Breast epithelium (tissue), 4 donors: ENCODE measurements at places on chromosomes 13 and 19. TPM values are rescaled to one million over a fixed set of nuclear protein-coding genes. Genes with fewer than 3 reads are reported as not detected.

Gene PRX
- total RNA-seq = 9.1 TPM

Gene ONECUT3
- total RNA-seq = not detected

DNA sequence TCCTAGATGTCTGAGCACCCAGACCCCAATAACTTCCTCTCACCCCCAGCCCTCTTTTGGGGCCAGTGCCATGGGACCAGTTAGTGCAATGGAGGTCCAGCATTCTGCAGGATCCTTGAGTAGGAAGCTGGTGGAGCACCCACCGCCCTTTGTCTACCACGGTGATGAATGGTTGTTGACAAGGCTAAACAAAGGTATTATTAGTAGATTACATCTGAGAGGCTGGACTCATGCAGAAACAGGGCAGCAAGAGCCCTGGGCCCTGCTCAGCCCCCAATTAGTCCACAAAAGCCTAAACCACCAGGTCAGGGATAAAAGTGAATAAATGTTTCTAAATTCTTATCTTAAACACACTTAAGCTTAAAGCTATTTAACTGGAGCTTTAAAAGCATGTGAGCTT is 196.5 kb upstream of the TSHZ3 start:
- H3K4me3 ChIP-seq = no peak overlapping the region
- no peaks in the 10 kb centered on the region for H3K4me1 ChIP-seq
- H3K36me3 ChIP-seq = no peaks in the 10 kb centered on the region
- no peak overlapping the region for H3K27ac ChIP-seq

GRCh38 chr13:28001837-28002473 is 13.5 kb upstream of the URAD start:
- no peak for DNase-seq
- no peak overlapping the region for H3K4me3 ChIP-seq
- H3K4me1 ChIP-seq = no peaks in the 10 kb centered on the region
- no peaks in the 10 kb centered on the region for H3K36me3 ChIP-seq

Gene CACNG6
- not detected for total RNA-seq

Gene ZNF729
- not detected for total RNA-seq

Gene NALCN
- total RNA-seq = 12.1 TPM

Gene DNAJC15
- total RNA-seq = 14.4 TPM

Gene ENOX1
- total RNA-seq = 2.0 TPM

- H3K27ac ChIP-seq = no peak overlapping the region
- no peak for DNase-seq
- H3K36me3 ChIP-seq = no peaks in the 10 kb centered on the region
- no peaks in the 10 kb centered on the region for H3K27me3 ChIP-seq
- no peak overlapping the region for H3K4me3 ChIP-seq
- H3K4me1 ChIP-seq = no peaks in the 10 kb centered on the region
Observed at GRCh38 chr13:50969691-50970090, 60.1 kb downstream of the RNASEH2B start.

Gene FCER2
- 0.29 TPM for total RNA-seq

DNA sequence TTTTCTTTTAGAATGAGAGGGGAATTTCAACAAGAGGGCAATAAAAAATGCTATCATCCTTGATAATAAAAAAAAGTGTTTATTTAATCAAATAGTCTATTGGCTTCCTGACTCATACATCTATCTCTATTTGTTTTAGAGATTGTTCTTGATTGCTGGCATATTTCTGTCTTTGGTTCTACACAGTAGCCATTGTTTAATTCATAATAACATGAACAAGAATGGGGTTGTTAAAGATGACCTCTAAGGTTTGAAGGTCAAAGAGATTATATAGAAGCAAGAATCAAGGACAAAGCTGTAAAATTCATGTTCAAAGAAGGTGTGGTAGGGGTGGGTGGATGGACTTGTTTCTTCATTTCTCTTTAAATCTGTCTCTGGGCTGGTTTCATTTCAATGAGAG is 166.0 kb upstream of the KLF12 start:
- no peaks in the 10 kb centered on the region for H3K27me3 ChIP-seq
- DNase-seq = no peak
- H3K27ac ChIP-seq = no peak overlapping the region
- no peak overlapping the region for H3K4me3 ChIP-seq

Gene IL17D
- 2.0 TPM for total RNA-seq

DNA sequence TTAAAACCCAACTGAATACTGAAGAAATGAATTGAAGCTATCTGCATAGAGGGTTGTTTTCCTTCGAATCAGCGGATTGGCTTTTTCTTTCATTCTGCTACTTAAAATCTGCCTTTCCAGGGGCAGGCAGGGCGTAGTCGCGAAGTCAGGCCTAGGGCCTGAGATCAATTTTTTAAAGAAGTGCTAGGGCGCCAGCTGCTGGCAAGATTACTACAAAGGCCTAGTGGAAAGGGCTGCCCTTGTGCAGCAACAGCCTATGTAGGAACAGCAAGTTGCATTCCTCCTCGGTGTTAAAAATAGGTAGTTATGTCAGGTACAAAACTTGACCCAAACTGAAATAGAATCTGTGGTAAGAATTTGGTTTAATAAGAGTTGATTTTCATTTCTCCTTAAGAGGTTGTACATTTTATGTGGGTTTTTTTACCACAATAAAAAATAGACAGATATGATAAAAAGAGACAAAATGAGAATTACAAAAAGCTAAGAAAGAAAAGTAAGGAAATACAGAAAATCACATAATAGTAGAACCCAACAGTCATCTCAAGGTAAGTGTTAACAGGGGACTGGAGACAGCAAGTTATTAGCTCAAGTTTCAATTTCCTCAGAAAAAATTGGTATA is 9.5 kb upstream of the URAD start:
- no peaks in the 10 kb centered on the region for H3K4me1 ChIP-seq
- no peak overlapping the region for H3K27ac ChIP-seq
- DNase-seq = no peak

Gene DNMT1
- total RNA-seq = 55.1 TPM

GRCh38 chr19:50551034-50551714 is 17.1 kb downstream of the LRRC4B start:
- no peak for DNase-seq
- peak overlapping the region; percentile 43 for H3K27ac ChIP-seq
- H3K27me3 ChIP-seq = no peaks in the 10 kb centered on the region

DNA sequence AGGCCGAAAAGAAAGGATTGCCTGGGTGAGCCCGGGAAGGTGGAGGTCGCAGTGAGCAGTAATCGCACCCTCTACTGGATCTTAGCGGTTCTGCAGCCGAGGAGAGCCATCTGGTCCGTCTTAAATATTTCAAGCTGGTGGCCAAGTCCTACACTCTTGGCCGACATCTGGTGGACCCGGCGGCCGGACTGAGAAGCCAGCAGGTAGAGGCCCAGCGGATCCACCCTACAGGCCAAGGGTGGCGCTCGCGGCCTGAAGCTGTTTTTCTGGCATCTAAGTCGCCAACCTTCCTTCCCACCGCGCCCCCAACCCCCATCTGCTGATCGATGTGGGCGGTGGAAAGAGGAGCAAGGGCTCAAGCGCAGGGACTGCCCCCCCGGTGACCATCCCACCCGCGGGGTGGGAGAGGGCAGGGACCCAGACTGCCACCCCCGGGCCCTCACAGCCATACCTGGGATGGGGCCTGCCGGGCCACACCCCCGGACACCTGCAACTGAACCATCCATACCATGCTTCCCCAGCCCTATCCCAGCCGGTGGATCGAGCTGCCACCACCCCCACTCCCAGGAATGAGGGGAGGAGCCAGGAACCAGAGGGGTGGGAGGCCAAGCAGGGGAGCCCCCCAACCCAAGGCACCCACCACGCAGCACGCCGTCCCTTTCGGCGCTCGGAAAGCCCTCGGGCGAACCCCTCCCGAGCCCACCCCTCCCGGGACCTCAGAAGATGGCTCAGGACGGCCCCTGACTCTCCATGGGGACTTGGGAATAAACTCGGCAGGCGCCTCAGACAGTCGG is 46.3 kb upstream of the ZNF730 start:
- no peaks in the 10 kb centered on the region for H3K4me1 ChIP-seq
- no peaks in the 10 kb centered on the region for H3K27me3 ChIP-seq
- peak overlapping the region; percentile 52 for H3K4me3 ChIP-seq
- H3K36me3 ChIP-seq = no peaks in the 10 kb centered on the region
- peak overlapping the region; percentile 43 for H3K27ac ChIP-seq

DNA sequence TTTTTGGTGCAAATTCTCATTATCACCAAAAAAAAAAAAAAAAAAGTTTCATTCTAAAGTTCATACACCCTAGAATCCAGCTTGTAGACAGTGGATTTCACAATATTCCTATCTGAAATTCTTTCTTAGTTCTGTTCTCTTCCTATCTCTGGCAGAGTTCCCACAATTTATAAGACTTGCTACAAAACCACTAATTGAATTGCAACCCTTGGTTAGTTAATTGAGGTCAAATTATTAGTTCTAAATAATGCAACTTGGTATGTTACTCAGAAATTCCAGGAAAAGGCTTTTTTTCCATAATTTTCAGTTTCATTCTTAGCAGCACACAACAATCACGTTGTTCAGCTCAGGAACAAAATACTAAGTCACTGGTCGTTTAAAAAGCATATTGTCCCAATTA is 58.5 kb downstream of the SPATA13 start:
- H3K4me3 ChIP-seq = no peak overlapping the region
- H3K27ac ChIP-seq = no peak overlapping the region
- DNase-seq = no peak
- H3K27me3 ChIP-seq = no peaks in the 10 kb centered on the region
- no peaks in the 10 kb centered on the region for H3K36me3 ChIP-seq
